SJSA1 (cell line): ENCODE measurements at places on chromosomes 7 and 10. TPM values are rescaled to one million over a fixed set of nuclear protein-coding genes. Genes with fewer than 3 reads are reported as not detected.

DNA sequence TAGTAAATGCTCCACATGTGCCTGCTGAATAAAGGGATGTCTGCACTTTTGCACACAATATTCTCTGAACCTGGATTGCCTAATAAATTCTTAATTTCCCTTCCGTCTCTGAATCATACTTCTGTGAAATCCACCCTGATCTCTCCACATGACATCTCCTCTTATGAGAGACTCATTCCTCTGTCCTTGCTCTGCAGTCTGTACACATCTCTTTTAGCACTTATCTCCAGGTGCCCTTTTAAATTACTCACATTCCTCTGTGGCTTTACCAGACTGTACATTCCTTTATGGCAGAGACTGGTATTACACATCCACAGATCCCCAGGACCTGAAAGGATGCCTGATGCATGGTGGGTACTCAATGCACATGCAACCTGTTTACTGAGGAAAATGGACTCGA, 527.6 kb downstream of the PHTF2 start:
- no peak overlapping the region for H3K4me3 ChIP-seq
- no peaks in the 10 kb centered on the region for H3K36me3 ChIP-seq
- no peaks in the 10 kb centered on the region for H3K4me1 ChIP-seq

DNA sequence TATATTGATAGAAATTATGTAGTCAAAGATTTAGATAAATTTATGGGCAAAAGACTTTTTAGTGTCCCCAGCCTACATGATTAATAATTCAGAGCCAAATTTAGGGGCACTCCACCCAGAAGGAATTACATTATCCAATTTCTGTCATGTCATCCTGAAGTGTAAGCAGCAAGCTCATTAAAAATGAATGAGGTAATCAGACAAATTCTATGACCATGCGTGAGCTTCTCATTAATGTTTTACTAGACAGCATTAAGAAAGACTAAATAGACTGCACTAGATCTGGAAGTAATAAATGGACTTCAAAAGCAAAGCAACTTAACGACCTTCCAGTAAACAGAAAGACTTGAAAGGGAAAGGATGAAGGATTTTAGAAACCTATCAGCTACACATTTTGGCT, 22.7 kb upstream of the TRUB1 start:
- H3K36me3 ChIP-seq, result no peaks in the 10 kb centered on the region
- no peak overlapping the region for H3K27ac ChIP-seq
- no peak for DNase-seq
- H3K27me3 ChIP-seq, result no peaks in the 10 kb centered on the region

DNA sequence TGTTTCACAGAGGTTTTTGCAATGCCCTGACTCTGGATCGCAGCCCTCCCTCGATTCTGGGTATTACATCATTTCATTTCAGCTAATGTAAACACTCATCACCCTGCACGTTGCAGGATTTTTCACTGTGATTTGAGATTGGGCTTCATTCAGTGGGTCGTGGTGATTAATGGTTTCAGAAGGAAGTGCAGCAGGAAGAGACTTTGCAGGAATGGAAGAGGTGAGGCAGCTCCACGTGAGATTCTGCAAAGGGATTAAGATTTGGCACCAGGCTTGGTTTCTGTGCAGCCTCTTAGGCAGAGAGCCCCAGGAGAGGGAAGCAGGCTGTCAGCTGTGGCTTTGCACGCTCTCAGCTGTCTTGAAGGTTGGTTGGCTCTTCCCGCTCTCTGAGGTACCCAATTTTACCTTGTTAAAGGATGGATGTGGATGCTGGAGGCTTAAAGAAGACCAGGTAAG, 95.2 kb downstream of the PLCE1 start:
- H3K27me3 ChIP-seq, result no peaks in the 10 kb centered on the region
- H3K4me1 ChIP-seq, result peaks cover 12% of the 10 kb centered on the region
- no peaks in the 10 kb centered on the region for H3K36me3 ChIP-seq
- no peak overlapping the region for H3K27ac ChIP-seq

The MET gene
- total RNA-seq, result 5.2 and 8.3 TPM in 2 replicates
